ENCODE measurements at places on chromosomes 2 and 18.

GRCh38 chr2:219247678-219248642, 2.7 kb downstream of the STK16 start:
- DNase-seq = no peak

GRCh38 chr2:46847185-46847710, 68.4 kb downstream of the MCFD2 start:
- no peak for DNase-seq

DNA sequence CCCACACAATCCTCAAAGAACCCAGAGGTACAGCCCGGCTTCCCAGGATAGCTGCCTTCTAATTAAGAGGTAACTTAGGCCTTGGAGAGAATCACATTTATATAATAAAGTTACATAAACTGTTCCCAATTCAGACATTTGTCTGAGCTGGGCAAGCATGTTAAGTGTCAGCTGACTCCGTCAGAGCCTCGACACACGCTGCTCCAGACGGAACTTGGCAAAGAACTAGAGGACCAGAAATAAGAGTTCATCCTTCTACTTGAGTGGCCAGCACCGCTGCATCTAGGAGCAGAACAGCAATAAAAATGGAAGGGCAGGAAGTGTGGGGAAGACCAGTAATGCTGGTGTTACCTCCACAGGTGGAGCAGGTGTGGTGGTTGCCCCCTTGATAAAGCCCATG, 80.5 kb downstream of the MYO5B start:
- DNase-seq = no peak

DNA sequence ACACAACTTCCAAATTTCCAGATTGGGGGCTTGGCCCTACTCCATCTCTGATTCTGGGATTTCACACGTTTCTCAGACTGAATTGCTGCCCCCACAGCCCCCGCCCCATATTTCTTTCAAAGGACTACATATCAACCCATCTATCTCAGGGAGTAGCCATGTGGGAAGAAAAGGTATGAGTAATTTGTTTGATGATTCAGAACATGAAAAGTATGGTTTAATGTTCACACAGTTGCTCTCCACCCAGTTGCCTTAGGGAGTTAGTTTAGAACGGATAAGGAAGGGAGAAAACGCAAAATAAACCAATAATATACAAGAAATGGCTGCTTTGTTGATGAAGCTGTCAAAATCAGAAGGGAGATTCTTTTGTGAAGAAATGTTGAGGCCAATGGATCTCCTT, 145.1 kb downstream of the PIEZO2 start:
- no peak for DNase-seq

- DNase-seq = no peak
These were observed 39.1 kb downstream of the NFATC1 start for GRCh38 chr18:79434607-79435401.

- no peak for DNase-seq
These were observed 31.7 kb downstream of the ACMSD start for GRCh38 chr2:134869946-134870736.

DNA sequence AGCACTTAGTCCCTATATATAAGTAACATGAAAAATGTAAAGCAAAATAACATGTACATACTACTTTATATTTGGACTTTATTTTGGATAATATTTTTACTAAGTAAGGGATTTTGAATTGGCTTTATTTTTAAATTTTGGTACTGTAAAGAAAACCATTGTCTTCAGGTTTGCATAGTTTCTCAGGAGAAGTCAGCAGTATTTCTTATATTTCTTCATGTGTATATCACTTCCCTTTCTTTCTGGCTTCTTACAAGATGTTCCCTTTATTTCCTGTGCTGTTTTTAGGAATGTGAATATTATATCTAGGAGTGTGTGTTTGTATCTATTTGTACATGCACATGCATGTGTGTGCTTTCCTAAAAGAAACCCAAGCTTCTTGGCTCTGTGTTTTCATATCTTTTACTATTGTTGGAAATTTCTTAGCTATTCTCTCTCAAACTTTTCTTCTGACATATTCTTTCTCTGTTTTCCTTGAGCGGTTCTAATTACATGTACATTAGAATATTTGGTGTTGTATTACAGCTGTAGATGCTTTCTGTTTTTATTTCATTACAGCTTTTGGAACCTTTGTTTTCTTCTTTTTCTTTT, 1549.7 kb upstream of the ACVR2A start:
- no peak for DNase-seq

DNA sequence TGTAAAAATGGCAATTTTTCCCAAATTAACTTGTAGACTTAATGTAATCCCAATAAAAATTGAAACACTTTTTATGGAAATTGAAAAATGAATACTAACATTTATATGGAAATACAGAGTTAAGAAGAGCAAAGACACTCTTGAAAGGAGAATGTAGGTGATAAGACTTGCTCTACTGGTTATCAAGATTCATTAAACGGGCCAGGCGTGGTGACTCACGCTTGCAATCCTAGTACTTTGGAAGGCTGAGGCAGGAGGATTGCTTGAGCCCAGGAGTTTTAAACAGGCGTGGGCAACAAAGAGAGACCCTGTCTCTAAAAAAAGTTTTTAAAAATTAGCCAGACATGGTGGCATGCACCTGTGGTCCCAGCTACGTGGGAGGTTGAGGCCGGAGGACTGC, 29.5 kb upstream of the ZNF396 start:
- DNase-seq = no peak

- no peak for DNase-seq
These were observed at the start of gene RFX8 for GRCh38 chr2:101474731-101475384. Gene RFX8 (minus strand): TSS chr2:101475112. CDS start chr2:101466848, 8,264 bp downstream.

- no peak for DNase-seq
These were observed 213.4 kb upstream of the REG3G start for GRCh38 chr2:78811955-78812610.

DNA sequence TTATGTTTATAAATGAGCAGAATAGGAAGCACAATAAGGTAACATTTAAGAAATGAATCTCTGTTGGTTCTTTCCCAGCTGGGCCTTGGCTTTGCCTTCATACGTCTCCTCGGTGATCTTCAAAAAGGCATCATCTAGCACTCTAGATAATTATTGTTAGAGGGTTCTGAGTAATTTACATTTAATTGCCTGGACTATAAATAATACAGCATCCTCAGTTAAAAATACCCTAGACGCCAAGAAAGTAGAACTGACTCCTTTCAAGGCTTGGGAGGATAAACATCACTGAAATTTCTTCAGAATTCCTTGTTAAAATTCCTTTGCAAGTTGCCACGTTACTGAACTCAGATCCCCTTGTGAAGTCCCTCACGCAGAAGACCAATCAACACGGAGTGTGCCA, 199.7 kb upstream of the BOD1L2 start:
- DNase-seq = no peak

DNA sequence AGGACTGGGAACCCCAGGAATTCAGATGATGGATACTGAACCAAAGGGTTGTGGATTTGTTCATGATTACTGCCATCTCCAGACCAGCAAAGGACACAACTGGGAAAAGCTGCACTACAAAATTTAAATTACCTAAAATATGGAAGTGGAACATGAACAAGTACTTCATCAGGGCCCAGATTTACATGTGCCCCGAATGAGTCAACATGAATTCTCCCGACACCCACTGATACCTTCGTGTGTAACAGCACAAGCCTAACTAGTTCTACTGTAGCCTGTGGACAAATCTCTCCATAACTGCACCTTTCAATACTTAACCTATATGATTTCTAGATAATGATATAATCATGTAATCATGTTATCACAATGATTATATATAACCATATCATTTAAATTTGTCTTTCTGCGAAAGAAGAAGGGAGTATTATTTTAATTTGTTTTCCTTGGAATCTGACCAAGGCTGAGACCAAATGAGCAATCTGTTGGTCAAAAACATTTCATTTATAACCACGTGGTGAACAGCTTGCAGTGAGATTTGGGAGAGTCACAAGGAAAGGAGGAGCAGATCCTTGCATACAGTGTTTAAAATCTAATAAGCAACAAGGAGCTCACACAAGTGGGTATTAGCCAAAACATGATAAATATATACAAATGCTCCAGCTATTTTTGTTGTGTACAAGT, 70.5 kb downstream of the CACNB4 start:
- no peak for DNase-seq

DNA sequence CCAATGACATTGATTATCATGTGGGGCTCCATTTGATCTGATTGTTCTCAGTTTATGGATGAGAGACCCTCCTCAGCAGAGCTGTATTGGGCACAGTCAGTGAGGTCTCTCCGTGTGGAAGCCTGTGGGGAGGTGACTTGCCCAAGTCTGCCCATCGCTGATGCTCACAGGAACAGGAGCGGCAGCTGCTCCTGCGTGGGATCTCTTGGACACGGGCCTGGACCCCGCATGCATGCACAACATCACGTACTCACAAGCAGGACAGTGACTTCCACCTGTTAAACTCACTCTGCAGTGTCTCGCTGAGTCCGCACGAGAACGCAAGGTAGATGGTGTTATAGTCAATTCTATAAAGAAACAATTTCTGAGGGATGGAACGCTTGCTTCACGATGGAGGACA, 55.0 kb downstream of the KCNF1 start:
- DNase-seq = no peak

- no peak for DNase-seq
These were observed 178.5 kb downstream of the DIS3L2 start for GRCh38 chr2:232139786-232140562.

GRCh38 chr2:16664809-16665747, 556 bp downstream of the CYRIA start:
- DNase-seq = no peak

DNA sequence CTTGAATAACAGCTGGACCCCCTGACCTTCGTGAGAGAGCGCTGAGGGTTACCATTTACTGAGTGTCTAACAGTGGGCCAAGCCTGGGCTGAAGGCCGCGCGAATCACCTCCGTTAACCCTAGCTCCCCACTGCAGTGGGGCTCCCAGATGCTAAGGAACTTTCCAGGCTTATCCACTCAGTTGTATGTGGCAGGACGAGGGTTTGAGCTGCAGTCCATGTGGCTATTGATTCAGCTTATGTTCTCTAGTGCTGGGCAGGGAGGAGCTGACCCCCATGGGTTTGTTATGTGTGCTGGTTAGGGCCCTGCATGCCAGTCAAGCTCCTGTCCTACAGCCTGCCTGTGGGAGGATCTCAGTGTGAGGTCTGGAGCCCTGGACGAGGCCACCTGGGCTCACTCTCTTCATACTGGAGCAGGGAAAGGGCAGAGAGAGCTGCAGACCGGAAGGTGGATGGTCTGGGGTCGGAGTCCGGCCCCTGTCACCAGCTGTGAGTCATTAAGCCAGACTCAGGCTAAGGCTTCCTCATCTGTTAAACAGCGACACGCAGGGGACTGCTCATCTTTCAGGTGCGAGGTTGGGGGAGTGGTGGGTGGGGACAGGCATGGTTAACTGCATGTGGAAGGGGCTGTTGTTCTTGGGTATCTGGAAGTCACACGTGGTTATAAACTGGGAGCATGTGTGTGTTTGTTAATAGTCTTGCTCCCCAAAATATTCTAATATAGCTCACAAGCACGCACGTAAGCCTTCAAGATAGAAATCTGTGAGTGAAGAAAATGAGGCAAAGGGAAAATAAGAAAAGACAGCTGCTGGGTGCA, 6.6 kb downstream of the PSD4 start:
- no peak for DNase-seq

DNA sequence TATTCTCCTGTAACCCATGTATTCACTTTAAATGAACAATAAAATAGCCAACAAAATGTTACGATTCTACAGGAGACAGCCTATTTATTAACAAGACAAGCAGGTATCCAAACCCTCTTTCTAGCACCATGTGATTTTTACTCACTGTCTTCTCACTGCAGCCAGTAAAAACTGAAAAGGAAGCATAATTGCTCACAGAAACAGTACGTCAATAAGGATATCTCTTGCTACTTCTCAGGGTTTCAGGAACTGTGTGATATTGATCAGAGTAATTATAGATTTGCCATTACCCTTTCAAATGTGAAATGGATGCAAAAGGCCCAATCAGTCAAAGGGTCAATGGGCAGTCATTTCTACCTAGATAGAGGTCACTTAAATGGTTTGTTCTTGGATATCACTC, 1473.8 kb upstream of the DDX18 start:
- DNase-seq = no peak

DNA sequence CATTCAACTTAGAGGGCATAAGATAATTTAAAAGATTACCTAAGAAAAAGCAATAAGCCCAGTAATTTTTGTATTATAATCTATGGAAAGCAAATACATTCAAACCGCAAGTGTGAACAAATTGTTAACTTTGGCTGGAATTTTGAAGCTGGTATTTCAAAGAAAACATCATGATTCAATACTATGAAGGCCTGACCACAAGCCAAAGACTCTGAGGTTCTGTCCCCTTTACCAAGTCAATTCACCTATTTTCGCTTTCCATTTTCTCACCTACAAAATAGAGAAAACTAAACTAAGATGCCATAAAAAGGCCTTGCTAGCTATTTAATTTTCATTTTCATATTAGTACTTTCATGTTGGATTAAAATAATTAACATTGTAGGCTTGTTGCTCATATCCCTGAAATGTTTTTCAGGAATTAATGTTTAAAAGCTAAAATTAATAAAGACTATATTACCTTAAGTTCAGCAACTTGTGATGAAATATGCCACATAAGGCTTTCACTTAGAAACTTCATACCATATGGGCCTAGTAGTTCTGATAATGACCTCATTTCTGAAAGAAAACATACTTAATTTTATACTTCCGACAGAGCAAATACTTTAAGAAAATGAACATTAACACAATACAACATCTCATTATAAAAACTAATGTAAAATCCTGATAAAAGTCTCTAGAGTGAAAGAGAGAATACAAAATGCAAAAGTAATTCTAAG, 85.7 kb upstream of the FRZB start:
- no peak for DNase-seq

DNA sequence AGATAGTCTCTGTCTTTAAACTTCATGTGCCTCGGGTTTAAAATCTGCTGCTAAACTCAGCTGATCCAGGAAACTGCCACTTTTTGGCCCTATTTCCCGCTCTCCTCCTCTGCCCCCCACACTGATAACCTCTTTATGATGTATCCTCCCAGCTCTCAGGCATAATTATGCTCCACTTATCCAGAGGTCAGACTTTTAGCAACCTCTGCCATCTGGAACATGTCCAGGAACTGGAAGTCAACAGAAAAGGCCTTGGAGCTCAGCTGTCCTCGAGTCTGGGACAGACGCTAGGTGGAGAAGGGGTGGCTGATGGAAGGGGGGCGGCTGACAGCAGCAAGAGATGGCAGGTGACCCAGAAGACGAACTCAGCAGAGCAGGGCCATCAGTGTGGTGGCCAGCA, 41.2 kb downstream of the ASAP2 start:
- no peak for DNase-seq

DNA sequence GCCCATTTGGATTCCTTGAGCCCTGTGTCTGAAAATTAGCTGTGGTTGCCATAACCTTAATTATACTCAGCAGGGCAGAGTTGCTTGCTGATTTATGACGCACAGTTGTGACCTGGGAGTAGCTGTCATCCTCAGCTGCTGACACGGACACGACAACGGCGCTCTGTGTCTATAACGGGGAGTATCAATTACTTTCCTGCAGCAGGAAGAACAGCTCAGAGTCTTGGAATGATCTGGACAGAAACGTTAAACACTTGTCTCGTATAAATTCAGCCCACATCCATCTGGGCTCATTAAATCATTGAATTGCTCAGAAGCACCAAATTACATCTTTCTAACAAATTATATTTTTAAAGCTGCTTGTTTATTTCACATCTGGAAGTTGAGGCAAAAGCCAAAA, 116.3 kb downstream of the SEPTIN10 start:
- no peak for DNase-seq
